Left hindlimb (tissue), 1 donor: ENCODE measurements at places on chromosomes 4 and X.
A peak's percentile ranks its signal among the peaks of the same experiment; 100 is the strongest.

- no peak for DNase-seq
Observed at GRCh38 chrX:18961686-18962085, 22.2 kb downstream of the PHKA2 start.

DNA sequence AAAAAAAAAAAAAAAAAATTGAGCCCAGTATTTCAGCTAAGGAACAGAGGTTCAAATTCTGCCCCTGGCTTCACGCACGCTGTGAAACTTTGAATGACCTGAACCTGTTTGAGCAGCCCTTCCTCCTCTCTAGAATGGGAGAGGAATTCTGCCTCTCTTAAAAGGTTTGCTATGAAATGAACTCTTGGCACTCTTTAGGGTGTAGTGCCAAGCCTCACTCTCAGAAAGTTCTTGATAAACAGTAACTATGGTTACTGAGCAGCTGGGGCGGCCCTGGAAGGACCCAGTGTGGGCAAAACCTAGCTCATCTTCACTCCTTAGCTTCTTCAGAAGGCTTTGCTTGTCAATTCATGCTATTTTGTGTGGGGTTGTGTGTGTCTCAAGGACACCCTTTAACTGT is 73.7 kb downstream of the GEMIN8 start:
- DNase-seq: no peak

- DNase-seq: no peak
Observed at GRCh38 chrX:22053481-22053880, 21.4 kb downstream of the PHEX start.

DNA sequence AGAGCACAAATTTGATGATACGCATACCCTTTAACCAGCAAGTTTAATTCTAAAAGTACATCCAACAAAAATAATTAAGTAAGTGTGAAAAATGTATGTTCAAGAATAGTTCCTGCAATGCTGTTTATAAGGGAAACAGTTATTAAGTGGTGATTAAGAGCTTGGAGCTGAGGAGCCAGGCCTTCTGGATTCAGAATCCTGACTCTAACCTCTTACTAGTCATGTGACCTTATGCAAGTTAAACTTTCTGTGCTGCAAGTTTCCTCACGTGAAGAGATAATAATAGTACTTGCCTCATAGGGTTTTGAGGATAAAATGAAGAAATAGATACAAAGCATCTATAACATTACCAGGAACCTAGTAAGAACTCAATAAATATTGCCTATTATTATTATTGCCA is 77.7 kb downstream of the FAM13A start:
- DNase-seq: no peak

- DNase-seq: peak; percentile 42
Observed at GRCh38 chr4:681736-682451, 7.1 kb downstream of the SLC49A3 start.

DNA sequence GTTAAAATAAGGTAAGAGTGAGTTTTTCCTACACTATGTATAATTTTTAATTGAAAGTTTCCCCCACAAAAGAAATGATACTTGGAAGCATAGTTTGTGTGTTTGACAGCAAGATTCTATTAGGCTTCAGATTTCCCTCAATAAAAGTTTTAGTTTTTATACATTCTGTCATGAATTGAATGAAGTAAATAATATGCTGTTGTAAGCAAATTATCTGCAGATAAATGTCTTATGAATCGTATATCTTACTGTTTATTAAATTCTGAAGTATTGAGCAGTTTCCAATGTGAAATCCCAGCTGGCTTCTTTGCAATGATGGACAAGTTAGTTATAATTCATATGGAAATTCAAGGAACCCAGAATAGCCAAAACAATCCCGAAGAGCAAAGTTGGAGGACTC is 33.5 kb downstream of the RS1 start:
- DNase-seq: no peak

GRCh38 chr4:151250706-151251105 is 26.3 kb upstream of the PRSS48 start:
- no peak for DNase-seq

GRCh38 chr4:170243662-170244288 is 154.0 kb upstream of the AADAT start:
- no peak for DNase-seq

GRCh38 chr4:187687697-187688096 is 307.9 kb upstream of the ZFP42 start:
- no peak for DNase-seq

- no peak for DNase-seq
Observed at GRCh38 chr4:20181926-20182325, 69.8 kb upstream of the SLIT2 start.

- DNase-seq: peak; percentile 39
Observed at GRCh38 chrX:151902813-151903591, 9.7 kb upstream of the MAGEA4 start.
